ENCODE measurements at places on chromosomes 1 and 21.
A peak's percentile ranks its signal among the peaks of the same experiment; 100 is the strongest.

DNA sequence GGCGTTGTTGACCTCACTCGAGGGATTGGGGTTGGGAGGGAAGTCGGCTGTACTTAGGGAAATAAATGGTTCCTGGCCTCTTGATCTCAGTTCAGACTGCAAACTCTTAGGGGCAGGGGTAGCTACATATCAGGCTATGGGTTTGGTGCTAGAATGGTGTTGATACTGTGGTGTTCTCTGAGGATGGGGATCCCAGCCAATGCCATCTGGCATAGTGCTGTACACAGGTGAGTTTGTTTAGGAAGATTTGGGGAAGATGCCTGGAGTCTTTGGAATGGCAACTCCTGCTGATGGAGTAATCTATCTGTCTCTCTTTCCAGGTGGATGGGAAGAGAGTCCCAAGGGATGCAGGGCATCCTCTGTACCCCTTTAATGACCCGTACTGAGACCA, 14.3 kb upstream of the NASP start:
- DNase-seq: no peak

DNA sequence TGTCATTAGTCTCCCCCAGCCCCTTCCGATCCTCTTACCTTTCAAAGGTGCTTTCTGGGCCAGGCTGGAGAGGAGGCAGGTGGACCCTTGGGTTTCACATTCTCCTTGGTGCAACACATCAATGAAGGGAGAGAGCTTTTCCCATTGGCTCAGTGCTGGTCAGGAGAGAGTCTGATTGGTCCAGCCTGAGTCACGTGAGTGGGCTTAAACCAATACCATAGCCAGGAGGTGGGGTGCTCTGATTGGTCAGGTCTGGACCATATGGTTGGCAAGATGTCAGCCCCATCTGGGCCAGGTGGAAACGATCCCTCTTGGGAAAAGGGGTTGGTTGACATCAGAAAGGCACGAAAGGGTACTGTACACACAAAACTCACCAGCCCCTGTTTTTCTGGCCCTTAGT, 44.8 kb upstream of the ABCG1 start:
- DNase-seq: no peak

- DNase-seq: peak; percentile 20
Observed at GRCh38 chr1:218983848-218984247, 189.8 kb upstream of the LYPLAL1 start.

GRCh38 chr1:84724128-84724860, 34.0 kb upstream of the SSX2IP start:
- peak; percentile 74 for DNase-seq

DNA sequence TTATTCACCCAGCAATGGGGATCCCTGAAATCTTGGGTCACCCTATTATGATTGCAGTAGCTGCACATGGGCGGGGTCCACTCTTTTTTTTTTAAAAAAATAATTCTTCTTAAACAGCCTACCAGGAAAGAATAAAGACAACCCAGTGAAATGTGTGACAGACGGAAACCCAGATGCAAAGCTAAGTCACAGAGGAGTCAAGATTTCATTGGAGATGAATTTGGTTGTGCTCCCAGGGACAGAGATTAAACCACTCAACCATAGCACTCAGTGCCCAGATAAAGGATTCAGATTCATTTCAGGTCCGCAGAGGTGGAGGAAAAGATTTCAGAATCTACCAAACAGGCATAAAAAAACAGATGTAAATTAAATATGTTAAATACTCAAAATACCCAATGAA, 583.5 kb upstream of the ZP4 start:
- no peak for DNase-seq

DNA sequence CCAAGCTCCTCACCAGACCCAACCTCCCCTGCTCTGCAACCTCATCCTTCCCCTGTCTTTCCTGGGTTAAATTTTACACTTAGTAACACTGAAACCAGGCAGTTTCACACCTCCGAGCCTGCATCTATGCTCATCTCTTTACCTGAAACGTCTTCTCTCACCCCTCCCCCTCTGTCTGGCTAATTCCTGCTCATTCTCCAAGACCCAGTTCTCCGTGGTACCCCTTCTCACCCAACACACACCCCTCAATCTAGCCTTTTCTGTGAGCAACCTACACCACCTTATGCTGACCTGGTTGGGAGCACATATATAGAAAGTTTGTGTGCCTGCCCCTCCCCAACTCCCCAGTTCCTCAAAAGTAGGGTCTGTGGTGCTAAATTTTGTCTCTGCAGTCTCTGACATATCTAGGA, 3.7 kb upstream of the KIAA1614 start:
- no peak for DNase-seq

GRCh38 chr1:98884864-98885263, 119.8 kb downstream of the PLPPR5 start:
- DNase-seq: no peak

Measured in iPS-NIHi11 (cell line).